Sigmoid colon (tissue), 7 donors: ENCODE measurements at places on chromosomes 1 and 21.

- H3K4me3 ChIP-seq = no peak overlapping the region
- no peaks in the 10 kb centered on the region for H3K27me3 ChIP-seq
- no peaks in the 10 kb centered on the region for H3K4me1 ChIP-seq
- no peak overlapping the region for H3K27ac ChIP-seq
- no peaks in the 10 kb centered on the region for H3K36me3 ChIP-seq
Observed at GRCh38 chr21:38388203-38388602, 110.1 kb downstream of the ERG start.

GRCh38 chr21:43865540-43866259 lies 677 bp downstream of the AGPAT3 start:
- DNase-seq = peak; percentile 73
- no peaks in the 10 kb centered on the region for H3K27me3 ChIP-seq
- H3K36me3 ChIP-seq = no peaks in the 10 kb centered on the region
- H3K27ac ChIP-seq = peak overlapping the region; percentile 95
- peak overlapping the region; percentile 96 for H3K4me3 ChIP-seq

GRCh38 chr1:55402671-55403464 lies 187.7 kb upstream of the USP24 start:
- DNase-seq = no peak
- no peaks in the 10 kb centered on the region for H3K27me3 ChIP-seq
- H3K36me3 ChIP-seq = no peaks in the 10 kb centered on the region
- H3K4me1 ChIP-seq = no peaks in the 10 kb centered on the region
- H3K4me3 ChIP-seq = no peak overlapping the region
- no peak overlapping the region for H3K27ac ChIP-seq

GRCh38 chr1:25608488-25609178 lies 8.0 kb upstream of the MAN1C1 start:
- peaks cover 29% of the 10 kb centered on the region for H3K4me1 ChIP-seq
- H3K4me3 ChIP-seq = no peak overlapping the region
- DNase-seq = peak; percentile 93
- H3K27ac ChIP-seq = peak overlapping the region; percentile 71

GRCh38 chr1:11373895-11374747 lies 101.1 kb downstream of the UBIAD1 start:
- H3K4me1 ChIP-seq = no peaks in the 10 kb centered on the region
- no peak overlapping the region for H3K27ac ChIP-seq
- H3K36me3 ChIP-seq = no peaks in the 10 kb centered on the region
- no peak for DNase-seq
- no peaks in the 10 kb centered on the region for H3K27me3 ChIP-seq
- no peak overlapping the region for H3K4me3 ChIP-seq

DNA sequence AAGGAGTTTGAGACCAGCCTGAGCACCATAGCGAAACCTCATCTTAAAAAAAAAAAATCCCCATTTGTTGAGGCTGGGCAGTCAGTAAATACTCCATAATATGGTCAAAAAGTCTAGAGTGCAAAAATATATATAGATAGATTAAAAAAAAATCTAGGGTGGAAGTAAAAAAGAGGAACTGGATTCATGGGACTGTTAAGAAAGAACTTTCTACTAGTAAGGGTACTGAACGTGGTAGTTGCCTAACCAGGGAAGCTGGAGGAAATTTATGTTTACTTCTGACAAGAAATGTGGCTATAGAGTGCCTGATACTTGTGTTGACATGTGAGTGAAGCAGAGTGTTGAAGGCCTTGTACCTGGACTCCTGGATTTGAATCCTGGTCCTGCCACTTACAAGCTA lies 265.9 kb upstream of the FAM78B start:
- no peak overlapping the region for H3K4me3 ChIP-seq
- no peaks in the 10 kb centered on the region for H3K4me1 ChIP-seq
- no peak overlapping the region for H3K27ac ChIP-seq
- no peaks in the 10 kb centered on the region for H3K36me3 ChIP-seq
- no peaks in the 10 kb centered on the region for H3K27me3 ChIP-seq
- no peak for DNase-seq

DNA sequence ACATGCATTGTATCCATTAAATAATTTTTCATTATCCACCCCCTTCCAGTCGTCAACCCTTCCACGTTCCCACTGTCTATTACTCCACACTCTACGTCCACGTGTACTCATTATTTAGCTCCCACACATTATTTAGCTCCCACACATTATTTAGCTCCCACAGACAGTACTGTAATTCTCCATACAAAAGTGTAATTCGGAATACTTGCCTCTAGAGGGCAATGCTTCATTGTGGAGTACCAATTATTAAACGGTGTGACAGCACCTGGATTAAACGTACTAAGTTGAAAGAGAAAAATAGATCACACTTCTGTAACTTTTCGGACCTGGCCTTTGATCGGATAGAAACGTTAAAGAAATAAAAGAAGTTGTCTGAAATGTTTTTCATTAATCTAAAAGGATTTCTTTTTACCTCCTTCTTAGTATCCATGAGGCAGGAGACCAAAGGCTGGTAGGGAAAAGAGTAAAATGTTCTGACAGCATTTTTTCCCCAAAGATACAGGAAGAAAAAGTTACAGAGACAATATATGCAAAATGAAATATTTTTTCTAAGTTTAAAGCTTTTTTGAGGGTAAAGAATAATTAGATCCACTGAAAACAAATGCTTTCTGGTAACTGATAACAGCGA lies 99.2 kb downstream of the LHX8 start:
- no peaks in the 10 kb centered on the region for H3K36me3 ChIP-seq
- no peak overlapping the region for H3K4me3 ChIP-seq
- no peaks in the 10 kb centered on the region for H3K27me3 ChIP-seq

- H3K27ac ChIP-seq = no peak overlapping the region
- no peak for DNase-seq
- no peak overlapping the region for H3K4me3 ChIP-seq
- no peaks in the 10 kb centered on the region for H3K4me1 ChIP-seq
- H3K27me3 ChIP-seq = no peaks in the 10 kb centered on the region
Observed at GRCh38 chr1:233919786-233920185, 15.3 kb downstream of the SLC35F3 start.

GRCh38 chr1:36871146-36871971 lies 163.0 kb downstream of the GRIK3 start:
- H3K4me3 ChIP-seq = no peak overlapping the region
- no peaks in the 10 kb centered on the region for H3K36me3 ChIP-seq
- H3K27me3 ChIP-seq = no peaks in the 10 kb centered on the region
- H3K4me1 ChIP-seq = no peaks in the 10 kb centered on the region
- no peak overlapping the region for H3K27ac ChIP-seq

- no peaks in the 10 kb centered on the region for H3K36me3 ChIP-seq
- no peak overlapping the region for H3K27ac ChIP-seq
- peaks cover 21% of the 10 kb centered on the region for H3K4me1 ChIP-seq
- H3K4me3 ChIP-seq = no peak overlapping the region
Observed at GRCh38 chr1:25026304-25026703, 96.2 kb upstream of the RUNX3 start.

DNA sequence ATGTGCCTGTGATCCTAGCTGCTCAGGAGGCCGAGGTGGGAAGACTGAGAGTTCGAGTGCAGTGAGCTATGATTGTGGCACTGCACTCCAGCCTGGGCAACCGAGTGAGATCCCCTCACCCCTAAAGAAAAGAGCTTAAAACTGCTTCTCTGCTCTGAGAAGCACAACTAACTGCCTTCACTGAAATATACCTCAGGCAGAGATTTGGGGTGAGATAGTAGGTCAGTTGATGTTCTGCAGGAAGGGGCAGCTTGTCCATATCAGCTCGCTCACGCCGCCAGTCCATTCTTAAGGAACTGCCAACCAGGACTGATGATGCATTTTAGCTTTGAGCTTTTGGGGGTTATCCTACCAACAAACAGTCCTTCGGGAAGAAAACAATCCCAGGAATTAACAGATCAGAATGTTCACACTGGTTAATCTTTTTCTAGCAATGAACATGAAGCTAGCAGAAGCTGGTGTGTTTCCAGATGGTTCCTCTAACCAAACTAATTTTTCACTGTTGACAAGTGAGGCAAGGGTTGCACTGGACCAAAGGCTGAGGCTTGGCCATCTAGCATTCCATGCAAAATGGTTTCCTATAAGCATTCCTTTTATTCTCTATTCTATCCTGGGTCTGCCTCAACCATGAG lies 31.6 kb downstream of the LHX4 start:
- DNase-seq = no peak
- H3K27ac ChIP-seq = no peak overlapping the region
- H3K27me3 ChIP-seq = peaks cover 34% of the 10 kb centered on the region
- no peak overlapping the region for H3K4me3 ChIP-seq
- H3K4me1 ChIP-seq = peaks cover 18% of the 10 kb centered on the region

DNA sequence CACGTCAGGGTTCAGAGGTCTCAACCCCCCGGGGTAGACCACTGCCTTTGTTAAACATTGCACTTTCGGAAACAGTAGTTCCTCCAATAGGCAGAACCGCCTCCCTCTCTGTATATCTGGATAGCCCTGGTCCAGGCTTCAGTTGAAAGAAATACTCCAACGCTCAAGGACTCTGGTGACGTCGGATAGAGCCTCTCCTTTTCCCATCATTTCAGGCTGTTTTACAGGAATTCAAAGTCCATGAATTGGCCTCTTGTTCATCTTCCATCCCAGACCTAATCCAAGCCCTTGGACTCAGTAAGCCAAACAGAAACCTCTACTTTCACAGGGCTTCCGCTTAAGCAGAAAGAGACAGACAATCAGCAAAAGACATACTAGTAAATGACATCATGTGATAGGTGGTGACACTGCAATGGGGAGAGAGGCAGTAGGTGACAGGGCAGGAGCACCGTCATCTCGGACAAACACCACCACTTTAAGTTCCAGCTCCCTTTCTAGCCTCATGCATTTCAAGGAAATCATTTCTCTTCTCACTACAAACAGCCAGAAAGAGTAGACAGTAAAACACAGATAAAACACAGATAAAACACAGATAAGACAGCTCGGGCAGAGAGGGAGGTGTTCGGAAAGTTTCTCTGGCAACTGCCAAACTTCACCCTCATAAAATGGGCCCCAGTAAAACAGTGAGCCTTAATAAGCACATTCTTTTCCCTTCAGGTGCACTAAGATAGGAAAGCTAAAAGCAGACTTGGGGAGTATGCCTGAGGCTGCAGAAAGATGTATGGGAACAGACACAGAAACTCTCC lies 2.3 kb upstream of the PLA2G2A start:
- peak overlapping the region; percentile 69 for H3K27ac ChIP-seq
- no peaks in the 10 kb centered on the region for H3K27me3 ChIP-seq
- no peak overlapping the region for H3K4me3 ChIP-seq
- DNase-seq = no peak
- H3K36me3 ChIP-seq = no peaks in the 10 kb centered on the region

DNA sequence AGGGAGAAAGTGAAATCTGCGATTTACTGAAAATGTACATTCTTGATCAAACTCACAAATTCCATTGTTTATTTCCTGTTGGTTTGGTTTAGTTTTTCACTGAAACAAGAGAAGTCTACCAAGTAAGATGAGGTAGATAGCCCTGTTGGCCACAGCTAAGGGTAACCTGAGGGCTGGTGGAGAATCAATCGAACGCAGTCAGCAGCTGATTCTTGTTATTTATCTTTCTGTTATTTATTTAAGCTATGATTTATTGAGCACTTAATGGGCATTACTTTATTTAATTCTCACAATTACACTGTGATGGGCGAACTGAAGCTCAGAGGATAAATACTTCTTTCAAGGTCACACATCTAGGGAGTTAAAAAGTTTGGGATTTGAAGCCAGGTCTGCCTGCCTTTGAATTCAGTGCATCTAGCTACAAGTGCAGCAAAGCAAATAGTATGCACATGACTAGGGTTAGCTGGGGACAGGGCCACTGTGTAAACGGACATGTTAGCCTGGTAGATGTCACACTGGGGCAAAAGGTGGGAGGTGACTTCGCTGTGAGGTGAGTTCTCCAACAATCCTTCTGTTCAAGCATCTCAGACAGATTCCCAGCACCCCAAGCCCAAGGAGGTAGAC lies 106.5 kb upstream of the GADD45A start:
- no peak overlapping the region for H3K4me3 ChIP-seq
- no peak for DNase-seq
- no peaks in the 10 kb centered on the region for H3K36me3 ChIP-seq
- no peaks in the 10 kb centered on the region for H3K27me3 ChIP-seq
- H3K27ac ChIP-seq = no peak overlapping the region
- no peaks in the 10 kb centered on the region for H3K4me1 ChIP-seq
